ENCODE measurements at places on chromosomes 5 and 9.

GRCh38 chr9:117160254-117160653 is 254.6 kb downstream of the ASTN2 start:
- DNase-seq = no peak

GRCh38 chr9:128150594-128151308 is 1.5 kb downstream of the LCN2 start:
- DNase-seq = no peak

- DNase-seq = no peak
These were observed 81.8 kb upstream of the MAMDC2 start for GRCh38 chr9:69961843-69962242.

DNA sequence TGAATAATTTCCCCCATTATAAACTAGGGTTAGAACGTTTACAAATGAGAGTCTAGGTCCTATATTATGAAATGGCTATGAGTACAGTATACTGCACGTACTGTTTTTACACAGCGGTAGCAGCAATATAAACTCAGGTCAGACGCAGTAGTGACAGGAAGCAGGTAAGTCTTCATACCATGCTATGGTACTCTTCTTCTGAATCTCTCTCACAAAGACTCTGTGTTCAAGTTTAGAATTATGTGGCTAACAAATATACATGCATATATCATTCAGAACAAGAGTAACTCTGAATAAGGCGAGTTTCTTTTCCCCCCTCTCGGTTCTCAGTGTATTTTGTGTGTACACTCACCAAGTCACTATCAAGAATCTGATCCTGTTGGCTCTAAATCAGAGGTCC is 114.9 kb upstream of the KLF9 start:
- DNase-seq = no peak

DNA sequence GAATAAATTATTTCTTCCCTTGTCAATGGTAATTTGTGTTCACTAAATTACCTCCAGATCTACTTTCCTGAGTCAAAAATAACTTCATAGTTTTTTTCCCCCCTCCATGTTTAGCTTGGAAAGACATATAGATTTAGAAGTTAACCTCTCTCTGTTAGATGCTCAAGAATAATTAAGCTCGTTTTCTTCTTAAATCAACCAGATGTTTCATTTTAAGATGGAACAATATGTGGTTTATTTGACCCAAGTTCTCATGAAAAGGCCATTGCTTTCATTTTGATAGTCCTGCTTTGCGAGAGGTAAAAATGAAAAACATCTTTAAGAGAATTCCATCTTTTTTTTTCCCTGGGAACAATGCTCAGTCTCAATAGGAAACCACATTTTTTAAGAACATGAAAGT is 27.7 kb upstream of the GAS1 start:
- DNase-seq = no peak

GRCh38 chr5:180604271-180604670 is 13.0 kb upstream of the SCGB3A1 start:
- no peak for DNase-seq

- no peak for DNase-seq
These were observed 386.6 kb upstream of the RPS23 start for GRCh38 chr5:82664732-82665131.

GRCh38 chr5:146007270-146007669 is 70.9 kb downstream of the SH3RF2 start:
- no peak for DNase-seq

GRCh38 chr9:120343416-120343815 is 236.6 kb downstream of the CDK5RAP2 start:
- DNase-seq = no peak

- no peak for DNase-seq
These were observed 364.3 kb upstream of the CDH10 start for GRCh38 chr5:25009063-25009462.

- DNase-seq = no peak
These were observed 12.4 kb downstream of the PTTG1 start for GRCh38 chr5:160434022-160434531.

GRCh38 chr5:15650266-15650665 is 150.3 kb downstream of the FBXL7 start:
- DNase-seq = no peak

DNA sequence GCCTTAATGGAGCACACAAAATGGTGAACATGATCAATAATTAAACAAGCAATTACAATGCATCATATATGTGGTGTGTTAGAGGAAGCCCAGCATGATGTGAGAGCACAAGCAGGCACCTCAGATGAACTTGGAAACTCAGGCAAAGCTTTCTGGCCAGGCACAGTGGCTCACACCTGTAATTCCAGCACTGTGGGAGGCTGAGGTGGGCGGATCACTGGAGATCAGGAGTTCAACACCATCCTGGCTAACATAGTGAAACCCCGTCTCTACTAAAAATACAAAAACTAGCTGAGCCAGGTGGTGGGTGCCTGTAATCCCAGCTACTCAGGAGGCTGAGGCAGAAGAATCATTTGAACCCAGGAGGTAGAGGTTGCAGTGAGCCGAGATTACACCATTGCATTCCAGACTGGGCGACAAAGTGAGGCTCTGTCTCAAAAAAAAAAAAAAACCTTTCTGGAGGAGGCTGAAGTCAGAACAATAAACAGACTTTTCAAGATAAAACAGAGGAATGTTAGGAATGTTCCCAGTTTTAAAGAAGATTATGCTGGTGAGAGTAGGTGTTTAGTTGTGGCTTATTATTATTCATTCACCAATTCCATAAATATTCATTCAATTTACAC is 159.4 kb downstream of the CEMIP2 start:
- DNase-seq = no peak

- no peak for DNase-seq
These were observed 250.4 kb upstream of the ST8SIA4 start for GRCh38 chr5:101153526-101153925.

GRCh38 chr5:132268769-132269551 is 11.5 kb downstream of the PDLIM4 start:
- no peak for DNase-seq

GRCh38 chr9:40884072-40884901 is 244.2 kb downstream of the FOXD4L6 start:
- DNase-seq = no peak

GRCh38 chr5:157382996-157383800 is 76.8 kb upstream of the NIPAL4 start:
- DNase-seq = no peak

GRCh38 chr9:35164711-35165110 is 2.9 kb downstream of the UNC13B start:
- DNase-seq = no peak

- no peak for DNase-seq
These were observed 412.8 kb downstream of the NFIB start for GRCh38 chr9:13901176-13901575.

DNA sequence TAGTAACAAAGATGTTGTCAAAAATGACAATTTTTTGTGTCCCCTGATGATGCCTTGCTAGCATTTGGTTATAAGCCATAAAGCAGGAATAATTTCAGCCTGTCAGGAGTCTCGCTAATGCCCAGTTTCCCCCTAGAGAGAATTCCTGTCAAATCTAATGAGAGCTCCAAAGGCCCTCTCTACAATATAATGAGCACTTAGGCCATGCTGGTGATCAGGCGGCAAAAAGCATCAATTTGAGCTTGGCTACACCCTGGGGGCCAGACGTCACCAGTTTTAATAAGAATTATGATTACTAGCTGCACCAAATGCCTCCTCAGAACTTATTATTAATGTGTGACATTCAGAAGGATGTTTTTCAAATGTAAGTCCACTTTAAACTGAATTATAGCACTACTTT is 6.1 kb downstream of the TLE1 start:
- DNase-seq = no peak

- DNase-seq = no peak
These were observed 516.1 kb downstream of the EFNA5 start for GRCh38 chr5:107154593-107154992.

DNA sequence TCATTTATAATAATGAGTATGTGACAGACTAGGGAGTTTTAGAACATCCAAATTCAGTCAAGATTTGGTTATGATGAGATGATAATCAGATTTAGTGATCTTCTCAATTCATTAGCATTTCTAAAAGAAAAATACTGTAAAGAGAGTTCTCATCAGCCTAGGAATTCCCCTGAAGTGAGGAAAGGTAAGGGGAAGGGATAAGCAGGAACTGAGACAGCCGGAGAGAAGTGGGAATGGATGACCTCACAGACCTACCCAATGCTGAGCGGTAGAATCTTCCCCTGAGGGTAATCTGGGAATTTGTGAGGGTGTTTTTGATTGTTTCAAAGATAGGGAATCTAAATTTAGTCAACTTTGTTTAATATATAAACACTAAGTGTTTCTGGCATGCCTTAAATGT is 16.7 kb upstream of the GPBP1 start:
- no peak for DNase-seq

GRCh38 chr9:109912726-109913460 is 132.9 kb downstream of the PALM2AKAP2 start:
- no peak for DNase-seq

DNA sequence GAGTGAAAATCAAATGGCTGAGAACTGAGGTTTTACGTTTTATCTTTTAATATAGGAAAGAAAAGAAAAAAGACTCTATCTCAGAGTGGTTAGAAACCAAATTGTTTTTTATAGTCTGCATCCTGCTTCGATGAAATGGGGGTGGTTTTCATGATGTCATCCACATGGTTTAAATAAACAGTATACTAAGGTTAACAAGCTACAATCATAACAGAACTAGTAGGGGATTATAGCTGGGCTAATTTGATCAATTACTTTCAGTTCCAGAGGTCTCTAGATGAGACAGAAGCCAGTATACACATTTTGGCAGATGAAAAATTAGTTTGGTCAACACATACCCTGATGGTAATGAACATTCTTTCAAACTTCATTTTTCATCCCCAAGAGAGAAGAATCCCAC is 106.3 kb upstream of the SNX2 start:
- DNase-seq = no peak

GRCh38 chr5:39015743-39016586 is 58.2 kb downstream of the RICTOR start:
- DNase-seq = no peak

- DNase-seq = no peak
These were observed 290.8 kb upstream of the FBXL7 start for GRCh38 chr5:15209053-15209762.

DNA sequence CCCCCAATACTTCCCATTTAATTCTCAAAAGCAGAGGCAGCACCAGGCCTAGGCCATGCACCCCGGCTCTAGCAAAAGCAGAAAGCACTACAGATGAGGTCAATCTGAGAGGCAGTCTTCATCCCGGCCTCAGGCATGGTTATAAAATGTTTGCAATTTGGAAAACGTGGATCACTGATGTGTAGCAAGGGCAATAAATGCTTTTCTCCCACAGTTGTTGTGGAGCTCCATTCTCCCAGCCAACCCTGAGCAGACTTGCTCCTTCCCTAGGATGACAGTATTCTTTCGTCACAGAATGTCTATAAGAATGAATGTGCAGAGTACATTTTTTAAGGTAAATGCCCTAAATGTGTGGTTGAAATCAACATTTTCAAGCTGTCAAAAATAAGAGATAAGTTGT is 157.3 kb upstream of the DAPK1 start:
- DNase-seq = no peak

GRCh38 chr9:127116957-127117356 is 5.5 kb downstream of the ANGPTL2 start:
- no peak for DNase-seq

- DNase-seq = no peak
These were observed 73.1 kb downstream of the TSSK1B start for GRCh38 chr5:113361701-113362100.

DNA sequence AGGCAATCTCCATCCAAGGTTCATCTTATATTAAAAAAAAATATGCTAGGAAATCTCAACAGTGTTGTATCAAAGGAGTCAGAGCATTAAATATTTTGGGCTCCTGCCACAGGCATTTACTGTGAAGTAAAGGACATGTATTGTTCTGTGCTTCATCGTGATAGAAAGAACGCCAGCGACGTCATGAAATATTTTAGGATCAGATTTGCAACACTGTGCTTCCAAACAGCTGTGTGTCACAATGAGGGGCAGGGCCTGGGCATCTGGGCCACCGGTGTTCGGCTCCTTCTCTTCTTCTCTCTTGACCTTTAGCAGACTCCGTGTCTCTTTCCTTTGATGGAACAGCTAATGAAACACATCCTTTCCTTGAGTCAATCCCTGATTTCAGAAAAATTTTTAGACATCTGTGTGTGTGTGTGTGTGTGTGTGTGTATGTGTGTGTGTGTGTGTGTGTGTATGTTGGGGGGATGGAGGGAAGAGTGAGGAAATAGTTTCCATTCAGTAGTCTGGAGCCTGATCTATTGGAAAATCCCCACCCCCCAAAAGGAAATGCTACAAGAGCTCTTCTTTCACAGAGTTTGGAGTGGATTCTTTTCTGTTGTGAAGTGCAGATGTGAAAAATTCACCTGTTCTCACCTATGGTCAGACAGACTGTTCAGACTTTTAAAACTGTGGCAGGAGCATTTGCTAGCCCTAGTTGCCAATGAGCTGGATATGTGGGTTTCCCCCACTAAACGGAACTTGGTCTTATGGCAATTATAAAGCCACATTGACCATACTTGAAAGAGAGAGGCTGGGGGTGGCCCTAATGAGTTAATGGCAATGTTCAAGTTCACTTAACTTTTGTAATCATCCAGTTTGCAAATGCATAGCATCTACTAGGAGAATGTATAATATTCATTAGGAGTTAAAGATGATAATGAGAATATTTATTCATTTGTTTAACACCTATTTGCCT is 18.1 kb upstream of the TNC start:
- no peak for DNase-seq

DNA sequence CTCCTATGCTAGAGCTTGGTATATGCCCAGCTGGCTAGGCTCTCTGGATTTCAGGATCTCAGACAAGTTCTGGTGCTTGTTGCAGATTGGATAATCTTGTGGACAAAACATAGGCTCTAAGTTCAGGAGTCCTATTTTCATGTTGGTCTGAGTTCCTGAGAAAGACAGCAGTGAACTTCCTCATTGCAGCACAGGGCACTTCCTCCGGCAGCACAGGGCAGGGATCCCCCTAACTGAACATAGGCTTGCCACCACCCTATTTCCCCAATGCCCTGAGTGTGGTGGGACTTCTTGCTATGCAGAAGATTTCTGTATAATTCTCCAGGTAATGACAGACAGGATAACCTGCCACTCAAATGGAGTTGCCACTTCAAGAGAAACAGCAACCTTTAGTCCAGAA is 220.1 kb downstream of the PIK3R1 start:
- no peak for DNase-seq

- DNase-seq = no peak
These were observed 937 bp upstream of the HMGCR start for GRCh38 chr5:75335952-75336614.

- DNase-seq = no peak
These were observed 27.7 kb downstream of the PCSK5 start for GRCh38 chr9:75918154-75918553.

All from activated CD4-positive, CD25-positive, alpha-beta regulatory T cell treated with anti-CD3 and anti-CD28 coated beads, Interleukin-2, amount 50 U/mL, for 72 hours (primary cell).